Thymus (tissue), 14 donors: ENCODE measurements at places on chromosomes 6 and 20.

DNA sequence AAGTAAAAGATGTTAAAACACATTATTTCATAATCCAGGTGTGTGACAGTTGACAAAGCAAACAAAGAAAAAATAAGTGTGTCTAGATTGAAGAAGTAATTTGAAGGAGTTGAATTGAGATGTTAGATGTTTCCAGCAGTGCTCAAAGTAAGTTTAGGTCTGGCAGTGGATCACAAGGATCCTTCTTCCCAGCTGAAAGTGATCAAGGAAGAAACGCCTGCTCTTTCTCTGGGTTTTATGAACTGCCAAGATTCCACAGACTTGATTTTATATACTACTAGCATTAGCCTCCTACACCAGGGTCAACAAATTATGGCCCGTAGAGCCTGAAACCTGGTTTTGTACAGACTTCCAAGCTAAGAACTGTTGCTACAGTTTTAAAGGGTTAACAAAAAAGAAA lies 30.3 kb downstream of the STX7 start:
- DNase-seq, result no peak

DNA sequence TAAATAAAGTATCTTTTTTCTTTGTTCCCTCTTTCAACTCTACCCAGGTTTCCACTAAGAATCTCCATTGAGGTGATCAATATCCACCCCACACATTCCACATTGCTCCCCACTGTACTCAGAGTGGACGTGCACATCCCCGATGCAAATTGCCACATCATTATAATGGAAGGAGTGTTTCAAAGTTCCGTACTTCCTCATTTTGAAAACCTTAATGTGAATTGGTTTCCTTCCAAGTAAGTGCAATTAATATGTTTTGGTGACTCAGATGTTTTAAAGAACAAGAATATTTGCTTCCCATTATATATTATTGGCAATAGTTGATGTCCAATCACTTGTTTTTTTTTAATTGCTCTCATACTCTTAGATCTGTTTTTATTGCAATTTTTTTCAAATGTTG lies 463.6 kb downstream of the HACE1 start:
- no peak for DNase-seq

DNA sequence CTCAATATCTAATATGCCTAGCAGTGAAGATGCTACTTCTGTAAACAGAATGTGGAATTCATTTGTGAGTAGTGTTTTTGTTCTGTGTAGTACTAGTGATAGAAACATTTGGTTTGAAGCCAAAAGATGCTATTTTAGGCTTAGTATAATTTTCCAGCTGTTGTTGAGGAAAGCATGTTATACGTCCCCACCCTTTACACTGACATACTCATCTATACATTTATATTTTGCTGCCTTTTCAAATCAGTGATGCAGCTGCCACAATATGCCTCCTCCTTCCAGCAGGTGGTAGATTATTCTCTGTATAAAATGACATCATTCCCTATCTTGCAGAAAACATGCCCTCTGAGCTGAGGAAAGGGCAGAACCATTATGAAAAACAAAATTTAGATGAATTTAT lies 1217.6 kb upstream of the GJE1 start:
- DNase-seq, result no peak

GRCh38 chr20:44572551-44573500 lies 9.6 kb upstream of the PKIG start:
- no peak for DNase-seq

GRCh38 chr20:32075534-32075933 lies 23.5 kb downstream of the HCK start:
- no peak for DNase-seq

DNA sequence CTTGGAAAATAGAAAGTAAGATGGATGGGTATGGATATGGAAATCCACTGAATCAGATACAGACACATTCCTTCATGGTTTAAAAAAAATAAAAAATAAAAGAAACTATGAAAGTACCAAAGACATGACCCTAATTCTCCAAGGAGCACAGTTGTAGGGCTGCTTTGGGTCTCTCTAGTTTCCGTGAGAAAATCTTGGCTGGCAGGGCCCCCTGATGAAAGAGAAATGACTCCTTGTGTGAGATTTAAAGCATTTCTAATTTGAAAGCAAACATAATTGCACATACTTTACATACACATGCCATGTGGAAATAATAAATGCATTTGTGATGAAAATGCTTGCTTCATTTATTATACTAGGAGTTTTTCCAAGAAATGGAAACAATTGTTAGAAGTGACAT lies 593.9 kb upstream of the BTBD3 start:
- no peak for DNase-seq

GRCh38 chr6:23589811-23590210 lies 536.2 kb upstream of the NRSN1 start:
- DNase-seq, result no peak

DNA sequence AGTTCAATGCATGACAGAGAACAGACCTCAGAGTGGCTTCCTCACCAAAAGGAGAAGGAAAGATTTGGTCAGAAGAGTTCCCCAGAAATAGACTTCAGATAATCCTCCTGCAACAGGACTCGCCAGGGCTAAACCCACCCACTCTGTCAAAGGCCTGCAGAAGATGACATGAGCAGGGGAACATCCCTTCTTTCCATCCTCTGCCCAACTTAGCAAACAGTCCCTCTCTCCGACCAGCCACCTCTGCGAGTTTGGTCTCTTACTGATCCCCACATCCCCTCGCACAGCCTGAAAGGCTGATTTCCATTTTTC lies 7.5 kb downstream of the NFATC2 start:
- no peak for DNase-seq

DNA sequence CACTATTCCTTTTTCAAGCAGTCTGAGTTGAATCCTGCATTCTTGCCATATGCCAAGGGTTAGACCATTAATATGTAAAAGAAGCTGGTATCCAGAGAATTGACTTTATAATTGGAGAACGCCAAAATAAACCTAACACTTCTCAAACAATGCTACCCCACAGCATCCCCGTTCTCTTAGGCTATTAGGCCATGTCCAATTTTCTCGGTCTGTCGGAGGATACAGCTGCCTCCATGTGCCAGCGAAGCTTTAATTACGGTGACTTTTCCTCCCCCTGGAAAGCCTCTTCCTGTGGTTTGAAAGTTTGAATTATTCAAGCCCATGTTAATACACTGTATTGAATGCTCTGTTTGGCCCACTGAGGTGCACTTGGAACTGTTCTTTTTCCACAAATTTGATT lies 60.5 kb downstream of the HS3ST5 start:
- DNase-seq, result no peak

DNA sequence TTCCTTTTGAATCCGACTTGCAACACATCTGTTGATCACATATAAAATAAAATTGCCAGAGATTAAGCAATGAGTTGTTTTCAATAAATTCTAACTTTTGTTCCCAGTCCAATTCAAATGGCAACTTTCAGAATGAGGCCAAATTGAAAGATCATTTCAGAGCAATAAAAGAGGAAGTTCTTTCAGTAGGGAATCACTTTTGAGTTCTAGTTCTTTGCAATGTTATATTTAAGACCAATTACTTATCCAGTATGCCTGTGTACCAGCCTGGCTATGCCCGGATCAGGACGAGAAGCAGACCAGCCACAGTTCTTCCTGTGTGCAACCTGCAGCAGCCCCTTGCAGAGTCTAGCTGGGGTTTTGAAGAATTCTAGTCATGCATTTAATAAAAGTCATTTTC lies 232.5 kb downstream of the BTBD9 start:
- DNase-seq, result no peak

DNA sequence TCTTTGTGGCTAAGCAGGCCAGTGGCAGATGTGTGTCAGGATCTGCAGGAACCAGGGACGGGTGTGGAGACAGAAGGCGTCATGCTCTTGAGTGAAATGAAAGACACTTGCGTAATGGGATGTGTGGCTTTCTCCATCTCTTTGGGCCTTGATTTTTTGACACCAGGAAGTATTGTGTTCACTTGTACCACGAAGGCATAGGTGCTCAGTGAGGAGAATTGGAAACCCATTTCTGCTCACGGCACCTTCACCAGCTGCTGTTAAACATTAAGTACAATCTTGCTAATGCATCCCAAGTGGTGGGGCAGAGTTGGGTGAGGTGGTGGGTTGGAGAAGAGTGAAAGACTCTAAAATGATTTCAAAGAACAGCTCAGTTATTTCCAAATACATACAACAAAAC lies 30.0 kb downstream of the GJA10 start:
- DNase-seq, result no peak

GRCh38 chr20:21101453-21101931 lies 4.7 kb downstream of the LINC00237 start:
- no peak for DNase-seq

- no peak for DNase-seq
Measured at GRCh38 chr6:26354162-26354561, 10.8 kb upstream of the BTN3A2 start.

- DNase-seq, result no peak
Measured at GRCh38 chr6:56802584-56802983, 152.3 kb upstream of the BEND6 start.

DNA sequence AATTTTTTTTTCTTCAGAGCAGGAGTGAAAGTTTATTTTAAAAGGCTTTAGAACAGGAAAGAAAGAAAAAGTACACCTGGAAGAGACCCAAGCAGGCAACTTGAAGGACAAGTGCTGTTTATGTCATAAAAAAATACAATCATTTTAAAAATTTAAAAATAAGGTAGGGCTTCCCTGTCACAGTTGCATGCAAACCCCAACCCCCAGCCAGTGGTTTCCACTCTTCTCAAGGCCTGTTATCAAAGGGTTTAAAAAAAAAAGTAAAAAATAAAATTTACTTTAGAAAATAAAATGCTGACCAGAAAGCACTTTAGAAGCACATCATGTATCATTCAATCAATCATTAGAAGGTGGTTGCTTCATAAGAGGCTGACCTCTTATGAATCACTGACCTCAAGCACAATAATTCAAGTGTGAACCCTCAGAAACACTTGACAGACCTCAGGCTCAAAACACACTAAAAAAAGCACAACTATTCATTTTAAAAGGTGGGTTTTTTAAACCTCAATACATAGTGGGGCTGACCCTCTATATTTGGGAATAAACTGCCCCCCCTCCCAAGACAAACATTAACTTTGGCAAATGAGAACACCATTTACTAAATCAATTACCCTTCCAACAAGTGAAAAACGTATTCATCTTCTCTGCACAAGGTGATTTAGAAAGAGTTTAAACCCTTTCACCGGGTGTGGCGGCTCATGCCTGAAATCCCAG lies 15.6 kb downstream of the ILRUN start:
- no peak for DNase-seq

DNA sequence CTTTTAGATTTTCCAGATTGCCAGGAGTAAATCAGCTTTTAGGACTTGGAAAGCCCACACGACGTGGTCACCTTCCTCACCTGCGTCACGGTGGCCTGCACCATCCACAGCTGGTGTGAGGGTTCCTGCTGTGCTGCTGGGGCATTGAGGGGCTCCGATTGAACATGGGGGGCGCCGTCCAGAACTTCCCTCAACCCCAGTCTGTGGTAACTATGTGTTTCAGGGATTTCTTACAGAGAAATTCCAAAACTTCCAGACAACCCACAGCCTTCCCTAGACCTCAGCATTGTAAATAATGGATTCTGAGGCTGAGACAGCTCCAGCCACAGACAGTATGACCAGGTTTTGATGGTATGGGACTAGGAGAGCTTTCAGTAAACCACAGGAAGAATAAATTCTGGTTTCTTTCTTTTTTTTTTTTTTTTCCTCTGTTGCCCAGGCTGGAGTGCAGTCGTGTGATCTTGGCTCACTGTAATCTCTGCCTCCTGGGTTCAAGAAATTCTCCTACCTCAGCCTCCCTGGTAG lies 46.7 kb upstream of the IRF4 start:
- DNase-seq, result no peak

DNA sequence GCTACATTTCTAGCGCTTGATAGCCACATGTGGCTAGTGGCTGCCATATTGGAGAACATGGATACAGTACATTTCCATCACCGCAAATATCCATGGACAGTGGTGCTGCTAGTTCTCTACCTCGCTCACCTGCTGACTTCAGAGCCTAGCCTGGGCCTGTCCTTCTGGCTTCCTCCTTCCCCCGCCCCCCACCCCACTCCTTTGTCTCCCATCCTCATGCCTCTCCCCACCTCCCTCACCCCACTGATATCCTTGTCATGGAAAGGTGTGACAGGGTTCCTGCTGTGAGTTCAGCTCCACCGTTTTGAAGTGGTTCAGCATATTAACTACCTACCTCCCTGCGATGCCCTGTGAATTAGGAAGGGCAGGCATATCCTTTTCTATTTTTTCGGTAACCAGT lies 14.2 kb downstream of the NKX2-2 start:
- no peak for DNase-seq

GRCh38 chr6:166692723-166693302 lies 65.8 kb upstream of the RPS6KA2 start:
- no peak for DNase-seq
